ENCODE measurements at places on chromosomes 3 and 15.

- DNase-seq = no peak
Measured at GRCh38 chr3:118116991-118117390, 917.7 kb downstream of the IGSF11 start.

- DNase-seq = no peak
Measured at GRCh38 chr3:17709236-17709810, 33.1 kb downstream of the TBC1D5 start.

DNA sequence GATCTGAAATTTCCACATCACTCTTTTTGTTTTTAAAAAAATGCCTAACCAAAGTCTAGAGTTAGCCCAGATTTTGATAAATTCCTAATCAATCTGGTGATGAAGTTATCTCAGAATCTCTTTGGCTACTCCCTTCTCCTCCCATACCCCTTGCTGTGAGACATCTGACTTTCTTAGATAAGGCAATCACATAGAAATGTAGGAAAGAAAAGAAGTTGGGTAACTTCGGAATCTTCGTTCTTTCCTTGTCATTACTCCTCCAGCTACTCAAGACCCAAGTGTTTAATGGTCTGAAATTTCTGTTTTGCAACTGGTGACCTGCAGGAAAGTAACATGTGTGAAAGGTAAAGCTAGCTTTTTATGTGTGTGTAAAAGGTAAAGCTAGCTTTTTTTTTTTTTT is 37.8 kb downstream of the MYL3 start:
- no peak for DNase-seq

- DNase-seq = peak; percentile 72
Measured at GRCh38 chr3:187714404-187714979, 12.1 kb upstream of the RTP2 start.

DNA sequence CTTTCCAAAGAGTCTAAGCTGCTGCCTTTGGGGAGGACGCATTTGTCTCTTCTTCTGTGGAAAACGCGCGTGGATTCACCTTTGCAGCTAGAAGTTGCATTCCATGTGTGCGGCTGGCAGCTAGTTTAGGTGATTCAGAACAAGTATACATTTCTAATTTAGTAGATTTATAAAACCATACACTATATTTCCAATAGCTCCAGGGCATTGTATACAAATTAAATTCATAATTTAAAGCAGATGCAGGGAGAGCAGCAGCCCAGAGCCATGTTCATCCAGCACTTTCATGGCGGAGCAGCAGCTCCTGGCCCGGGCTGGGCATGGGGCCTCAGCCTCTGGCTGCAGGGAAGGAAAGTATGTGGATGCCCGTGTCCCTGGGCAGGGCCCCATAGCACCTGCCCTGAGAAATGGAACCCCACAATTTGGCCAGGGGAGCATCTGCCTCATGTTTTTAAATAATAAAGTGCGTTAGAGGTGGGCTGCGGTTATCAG is 42.8 kb upstream of the SEC22A start:
- no peak for DNase-seq

DNA sequence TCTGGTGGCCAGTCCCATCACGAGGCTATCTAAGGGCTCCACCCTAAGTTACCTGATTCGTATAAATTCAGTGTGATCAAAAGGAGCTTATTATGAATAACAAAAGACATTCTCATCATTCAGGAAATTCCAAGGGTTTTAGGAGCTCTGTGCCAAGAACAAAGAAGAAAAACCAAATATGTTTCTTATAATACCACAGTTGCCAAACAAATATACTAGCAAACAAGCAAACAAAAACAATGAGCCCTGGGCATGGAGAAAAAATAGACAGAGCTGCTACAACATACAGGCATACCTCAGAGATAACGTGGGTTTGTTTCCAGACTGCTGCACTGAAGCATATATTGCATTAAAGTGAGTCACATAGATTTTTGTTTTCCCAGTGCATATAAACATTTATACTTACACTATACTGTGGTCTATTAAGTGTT is 20.2 kb upstream of the CFAP161 start:
- no peak for DNase-seq

- no peak for DNase-seq
Measured at GRCh38 chr15:28169366-28169765, 70.3 kb upstream of the OCA2 start.
